Ecto neural progenitor cell (in vitro differentiated cells): ENCODE measurements at places on chromosomes 7 and 10.

- DNase-seq: no peak
These were observed 93.5 kb downstream of the NRP1 start for GRCh38 chr10:33240931-33241330.

- no peak for DNase-seq
These were observed 71.3 kb upstream of the ARMC3 start for GRCh38 chr10:22856444-22857074.

GRCh38 chr10:10613656-10614244 is 403.9 kb upstream of the CELF2 start:
- no peak for DNase-seq

DNA sequence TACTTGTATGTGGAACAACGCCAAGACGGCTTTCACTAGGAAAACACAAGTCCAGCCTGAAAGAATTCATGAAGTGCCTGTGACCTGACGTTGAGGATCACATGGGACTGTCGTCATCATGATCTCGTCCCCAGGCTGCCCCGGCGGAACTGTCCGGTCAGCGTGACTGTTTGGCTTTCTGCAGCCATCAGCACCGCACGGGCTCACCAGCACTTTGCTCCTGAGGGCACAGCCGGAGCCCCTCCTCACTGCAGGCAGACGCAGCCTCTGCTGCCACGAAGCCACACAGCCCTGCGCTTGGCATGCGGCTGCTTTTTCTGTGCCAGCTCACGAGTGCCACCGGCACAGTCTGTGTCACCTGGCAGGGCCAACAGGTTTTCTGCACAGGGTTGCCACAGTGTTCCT is 9.4 kb upstream of the GET4 start:
- DNase-seq: no peak

- DNase-seq: peak; percentile 41
These were observed 96.4 kb upstream of the DIP2C start for GRCh38 chr10:785861-786214.

- no peak for DNase-seq
These were observed 65.3 kb downstream of the CHCHD3 start for GRCh38 chr7:133016604-133017003.

GRCh38 chr7:143499743-143500348 is 22.2 kb downstream of the TAS2R41 start:
- DNase-seq: no peak

GRCh38 chr10:36087006-36088005 is 445.2 kb upstream of the FZD8 start:
- no peak for DNase-seq

GRCh38 chr10:58017719-58018367 is 249.9 kb downstream of the IPMK start:
- no peak for DNase-seq

- no peak for DNase-seq
These were observed 155.4 kb downstream of the DIP2C start for GRCh38 chr10:534047-534566.

DNA sequence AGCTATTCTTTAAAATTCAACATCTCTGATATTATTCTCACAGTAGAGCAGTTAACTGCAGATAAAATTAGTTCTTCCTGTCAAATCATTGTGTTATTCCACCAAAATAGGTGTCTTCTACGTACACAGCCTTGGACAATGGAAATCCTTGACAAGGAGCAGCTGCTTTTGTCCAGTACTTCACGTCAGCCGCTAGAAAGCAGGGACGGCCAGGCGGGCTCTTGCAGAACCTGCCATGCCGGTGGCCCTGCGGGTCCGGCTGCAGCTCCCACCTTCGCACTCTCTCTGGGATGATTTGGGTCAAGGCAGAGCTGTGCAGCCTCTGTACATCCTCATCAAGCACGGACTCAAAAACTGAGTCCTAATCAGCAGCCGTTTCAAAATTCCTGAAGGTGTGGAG is 2.2 kb upstream of the FOXI2 start:
- DNase-seq: no peak

DNA sequence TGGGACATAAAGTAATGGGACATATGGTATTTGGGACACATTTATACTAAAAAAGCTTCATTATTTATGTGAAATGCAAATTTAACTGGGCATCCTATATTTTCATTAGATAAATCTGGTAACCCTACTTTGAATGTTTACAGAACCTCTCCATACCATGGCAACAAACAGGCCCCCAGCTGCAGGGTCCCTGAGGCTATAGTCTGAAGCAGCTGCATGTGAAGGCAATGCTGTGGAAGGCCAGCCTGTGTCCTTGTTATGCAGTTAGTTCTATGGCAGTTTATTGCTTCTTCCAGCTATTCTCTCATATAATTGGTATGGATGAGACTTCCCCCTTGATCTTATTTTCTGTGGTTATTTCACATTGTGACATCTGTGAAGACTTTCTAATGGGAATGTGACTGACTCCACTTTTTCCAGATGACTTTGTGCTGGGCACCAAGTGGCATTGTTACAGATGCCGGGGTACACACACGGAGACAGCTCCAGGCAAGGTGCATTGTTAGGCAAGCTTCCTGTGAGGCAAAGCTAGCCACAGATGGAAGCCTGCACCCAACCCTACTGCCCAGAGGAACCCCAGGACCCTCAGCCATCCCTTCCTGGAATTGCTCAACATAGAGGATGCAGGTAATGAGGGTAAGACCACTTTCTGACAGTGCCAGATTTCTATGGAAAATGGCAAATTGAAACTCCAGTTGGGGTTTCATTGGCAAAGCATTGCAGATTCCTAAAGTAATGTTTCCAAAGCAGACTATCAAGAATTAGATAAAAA is 49.5 kb upstream of the ADAM12 start:
- no peak for DNase-seq

DNA sequence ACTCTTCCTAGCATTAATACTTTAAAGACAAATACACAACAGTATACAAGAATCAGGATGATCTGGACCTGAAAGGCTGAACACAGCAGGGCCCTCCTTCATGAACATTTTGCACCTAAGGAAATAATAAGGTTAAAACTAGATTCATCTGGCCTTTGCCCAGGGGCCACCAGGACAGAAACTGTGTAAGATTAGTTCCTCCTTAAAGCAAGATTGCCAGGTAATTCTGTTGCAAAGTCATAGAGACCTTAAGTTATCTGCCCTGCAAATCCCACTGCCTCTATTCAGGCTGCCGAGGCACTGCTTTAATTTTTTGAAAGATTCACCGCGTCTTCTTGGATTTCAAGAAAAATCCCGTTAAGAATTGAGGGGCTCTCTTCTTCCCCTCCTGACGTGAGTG is 1.6 kb upstream of the KIAA1217 start:
- no peak for DNase-seq

GRCh38 chr7:80881351-80881900 is 37.4 kb downstream of the SEMA3C start:
- no peak for DNase-seq

DNA sequence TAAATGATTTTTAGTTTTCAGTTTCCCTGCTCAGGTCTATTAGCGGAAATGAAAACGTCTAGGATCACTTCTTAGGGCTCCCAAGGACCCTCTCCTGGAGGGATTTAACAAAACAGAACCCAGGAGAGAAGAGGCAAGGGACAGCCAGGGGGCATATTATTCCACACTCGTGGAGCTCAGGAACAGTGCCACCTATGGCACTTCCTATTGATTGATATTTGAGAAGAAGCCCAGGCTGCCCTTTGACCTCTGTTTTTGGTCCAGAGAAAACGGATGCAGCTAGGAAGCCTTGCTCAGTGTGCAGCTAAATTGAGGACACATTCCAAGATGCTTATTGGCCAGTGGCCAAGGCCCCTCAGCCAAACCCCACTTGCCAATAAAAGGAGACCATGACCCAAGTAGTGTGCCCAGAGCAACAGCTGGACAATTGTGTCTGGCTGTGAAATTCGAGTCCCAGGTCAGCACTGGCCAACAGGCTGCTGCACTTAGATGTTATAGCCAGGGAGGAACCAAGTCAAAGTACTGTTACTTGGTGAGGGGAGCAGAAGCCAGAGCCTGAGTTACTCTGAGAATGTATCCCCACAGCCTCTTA is 24.0 kb upstream of the GPNMB start:
- DNase-seq: no peak

DNA sequence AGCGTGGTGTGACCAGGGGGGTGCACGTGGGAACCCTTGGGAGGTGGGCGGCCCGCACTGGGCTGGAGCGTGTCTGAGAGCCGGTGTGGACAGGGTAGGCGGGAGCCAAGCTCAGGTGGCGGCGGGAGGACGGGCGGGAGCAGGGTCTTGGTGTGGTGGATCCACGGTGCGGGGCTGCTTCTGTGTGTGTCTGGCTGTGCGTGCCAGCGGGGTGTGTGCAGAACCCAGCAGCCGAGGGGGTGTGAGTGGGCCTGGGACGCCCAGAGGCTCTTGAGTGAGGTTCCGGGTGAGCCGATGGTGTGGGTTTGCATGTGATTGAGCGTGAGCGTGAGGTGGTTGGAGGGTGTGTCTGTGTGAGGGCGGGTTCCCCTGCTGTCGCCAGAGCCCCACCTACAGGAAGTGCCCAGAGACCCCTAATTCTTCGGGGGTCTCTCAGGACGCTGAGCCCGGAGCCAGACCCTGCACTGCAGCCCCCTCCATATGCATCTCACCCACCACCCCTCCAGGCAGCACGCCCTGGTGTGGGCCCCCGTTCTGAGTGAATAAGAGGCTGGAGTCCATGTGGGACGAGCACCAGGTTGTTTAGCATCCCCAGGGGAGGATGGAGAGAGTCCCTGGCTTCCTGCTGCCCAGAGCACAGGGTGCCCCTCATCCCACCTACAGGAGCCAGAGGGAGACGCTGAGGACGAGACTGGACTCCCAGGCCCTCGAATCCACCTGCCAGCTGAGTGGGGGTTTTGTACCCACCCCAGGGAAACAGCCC is 78.2 kb downstream of the ELFN1 start:
- no peak for DNase-seq

DNA sequence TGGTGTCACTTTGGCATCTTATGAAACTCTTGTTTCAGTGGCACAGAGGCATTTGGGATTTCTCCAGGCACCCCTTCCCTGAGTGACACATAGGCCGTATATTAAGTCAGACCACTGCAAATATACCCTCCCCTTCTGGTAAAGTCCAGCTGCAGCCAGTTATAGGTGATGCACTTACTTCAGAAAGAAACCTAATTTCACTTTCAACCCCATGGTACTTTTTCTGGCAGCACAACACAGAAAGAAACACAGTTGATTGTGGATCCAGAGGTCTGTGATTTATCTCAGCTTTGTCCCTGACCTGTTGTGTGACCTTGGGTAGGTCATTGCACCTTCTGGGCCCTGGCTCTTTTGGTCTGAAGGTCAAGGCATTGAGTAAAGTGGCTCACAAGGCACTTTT is 173.2 kb downstream of the BUB3 start:
- DNase-seq: no peak

- DNase-seq: no peak
These were observed 1.5 kb downstream of the NRF1 start for GRCh38 chr7:129613016-129613337.
